ENCODE measurements at places on chromosomes 2 and 18.

GRCh38 chr18:32754508-32755263 is 18.1 kb downstream of the KLHL14 start:
- no peak for DNase-seq

DNA sequence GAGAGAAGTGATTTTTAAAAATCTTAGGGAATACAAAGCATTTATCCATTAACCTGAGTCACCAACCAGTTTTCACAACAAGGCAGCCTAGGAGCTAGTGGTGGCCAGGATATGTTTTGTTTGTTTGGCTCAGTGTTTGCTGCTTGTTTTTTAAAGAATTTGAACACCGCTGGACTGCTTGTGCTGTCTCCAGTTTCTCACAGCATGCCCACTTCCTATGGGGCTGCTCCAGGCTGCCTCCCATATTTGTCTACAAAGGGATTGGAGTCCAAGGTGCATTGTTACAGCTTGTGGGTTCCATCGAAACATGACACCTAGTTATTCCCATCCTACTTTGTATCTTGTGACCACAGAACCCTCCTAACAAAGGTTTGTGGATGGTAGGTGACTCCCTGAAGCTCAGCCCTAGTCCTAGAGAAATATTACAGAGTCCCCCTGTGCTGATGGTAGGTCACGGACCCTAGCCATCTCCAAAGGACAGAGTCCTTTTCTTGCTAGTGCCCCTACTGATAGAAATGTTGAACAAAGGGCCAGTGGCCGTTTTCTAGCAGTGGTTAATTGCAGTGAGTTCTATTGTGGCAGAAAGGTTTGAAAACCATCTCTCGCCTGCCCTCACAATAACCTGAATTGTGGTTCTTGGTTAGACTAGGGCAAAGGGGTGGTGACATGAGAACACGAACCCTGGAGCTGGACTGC is 23.2 kb downstream of the GPR39 start:
- DNase-seq, result no peak

DNA sequence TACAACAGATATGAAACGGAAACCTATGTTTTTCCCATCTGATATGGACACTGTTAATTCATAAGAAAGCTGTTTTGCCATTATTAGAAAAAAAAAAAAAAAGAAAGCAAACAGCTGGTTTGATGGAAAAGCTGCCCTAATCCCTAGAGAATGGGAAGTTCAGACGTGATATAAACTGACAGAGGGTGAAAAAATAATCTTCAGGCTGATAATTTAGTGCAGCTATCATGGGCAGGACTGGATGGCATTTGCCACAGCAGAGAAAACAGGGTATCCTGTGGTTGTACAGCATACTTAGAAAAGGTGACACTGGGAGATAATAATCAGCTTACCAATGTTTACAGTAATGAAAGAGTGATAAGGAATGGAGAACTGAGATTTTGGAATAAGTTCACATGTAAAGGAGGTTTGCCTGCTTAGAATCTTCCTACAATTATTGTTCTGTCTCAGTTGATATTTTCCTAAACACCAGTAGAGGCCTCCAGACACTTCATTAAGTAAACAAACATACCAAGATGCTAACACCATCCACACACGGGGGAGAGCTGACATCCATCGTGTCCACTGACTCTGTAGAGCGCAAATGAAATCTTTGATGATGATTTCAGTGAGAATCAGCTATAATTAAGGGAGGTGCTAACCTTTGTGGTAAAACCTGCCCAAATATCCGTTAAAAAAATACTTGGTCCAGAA is 211.6 kb upstream of the MMADHC start:
- no peak for DNase-seq

GRCh38 chr2:15377202-15377601 is 183.9 kb downstream of the NBAS start:
- DNase-seq, result no peak

GRCh38 chr2:158969162-158969714 is 798 bp downstream of the TANC1 start:
- DNase-seq, result no peak

DNA sequence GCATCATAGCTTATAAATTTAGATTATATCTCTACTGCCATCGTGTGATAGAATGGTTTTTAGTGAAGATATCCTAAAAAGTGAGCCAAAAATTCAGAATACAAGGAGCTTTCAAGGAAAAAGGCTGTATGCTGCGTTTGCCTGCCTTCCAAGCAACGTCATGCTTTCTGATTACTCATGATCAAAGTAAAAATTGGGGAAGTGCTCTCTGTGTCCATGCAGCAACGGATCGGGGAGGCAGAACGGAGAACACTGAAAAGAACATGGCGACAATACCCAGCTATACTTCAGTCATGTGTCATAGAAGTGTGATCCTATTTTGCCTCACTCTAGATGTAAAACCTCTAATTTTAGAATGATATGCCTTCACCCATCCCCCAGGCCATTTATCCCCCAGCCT is 185.7 kb downstream of the SUCLG1 start:
- DNase-seq, result no peak

DNA sequence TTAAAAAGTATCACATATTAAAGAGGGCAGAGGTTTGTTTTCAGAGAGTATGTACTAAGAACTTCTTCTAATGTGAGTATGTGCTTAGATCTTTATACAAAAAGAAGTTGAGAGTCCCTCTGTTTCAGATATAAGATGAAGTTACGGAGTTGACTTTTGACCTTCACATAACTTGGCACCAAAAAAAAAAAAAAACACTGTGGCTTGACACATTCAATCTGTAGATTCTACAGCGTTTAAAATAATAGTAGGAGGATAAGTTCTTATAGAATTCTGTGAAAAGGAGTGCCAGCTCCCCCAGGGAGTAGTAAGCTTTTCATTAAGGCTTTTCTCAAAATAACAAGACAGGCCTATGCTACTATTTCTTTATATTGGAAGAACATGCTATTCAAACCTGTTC is 105.4 kb upstream of the LRP1B start:
- DNase-seq, result no peak

DNA sequence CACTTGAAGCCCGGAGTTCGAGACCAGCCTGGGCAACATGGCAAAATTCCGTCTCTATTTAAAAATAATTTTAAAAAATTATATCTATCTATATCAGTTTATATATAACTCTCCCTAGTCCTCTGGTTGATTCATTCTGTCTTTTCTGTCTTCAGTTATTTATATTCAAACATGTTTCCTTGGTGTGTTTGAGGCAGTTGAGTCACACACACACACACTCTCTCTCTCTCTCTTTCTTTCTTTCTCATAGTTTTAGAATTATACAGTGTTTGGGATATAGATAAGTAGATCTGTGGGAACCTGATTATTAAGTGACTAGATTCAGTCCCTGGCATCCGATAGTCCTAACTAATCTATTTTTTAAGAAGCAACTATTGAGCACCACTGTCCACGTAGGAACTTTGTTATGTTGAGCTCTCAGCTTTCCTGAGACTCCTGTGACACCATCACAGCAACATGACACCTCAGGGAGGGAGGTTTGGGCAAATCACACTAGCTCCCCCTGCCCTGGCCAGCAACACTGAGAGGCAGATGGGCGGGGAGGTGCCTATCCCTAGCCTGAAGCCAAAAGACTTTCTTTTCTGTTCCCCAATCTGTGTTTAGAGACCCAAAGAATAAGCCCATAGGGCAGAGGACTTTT is 482.7 kb downstream of the DLGAP1 start:
- no peak for DNase-seq

GRCh38 chr2:160427629-160428404 is 65.8 kb downstream of the RBMS1 start:
- no peak for DNase-seq

DNA sequence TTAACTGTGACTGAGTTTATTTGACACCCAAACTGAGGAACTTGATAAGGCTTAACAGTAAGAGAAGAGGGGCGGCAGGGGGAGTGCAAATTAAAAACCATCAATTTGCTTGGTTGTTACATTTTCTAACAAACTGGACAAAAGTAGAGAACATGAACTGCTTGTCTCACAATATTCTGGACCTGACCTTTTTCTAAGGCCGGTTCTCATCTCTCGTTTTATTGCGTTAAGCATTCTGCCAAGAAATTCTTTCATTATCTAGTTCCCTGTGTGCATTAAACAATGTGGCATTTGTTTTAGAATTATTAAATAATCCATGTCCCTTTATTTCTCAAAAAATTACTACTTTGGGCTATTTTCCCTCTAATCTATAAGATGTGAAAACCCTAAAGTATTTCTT is 565.2 kb upstream of the PKDCC start:
- DNase-seq, result no peak

GRCh38 chr18:74507927-74508326 is 11.8 kb downstream of the CNDP2 start:
- DNase-seq, result no peak

DNA sequence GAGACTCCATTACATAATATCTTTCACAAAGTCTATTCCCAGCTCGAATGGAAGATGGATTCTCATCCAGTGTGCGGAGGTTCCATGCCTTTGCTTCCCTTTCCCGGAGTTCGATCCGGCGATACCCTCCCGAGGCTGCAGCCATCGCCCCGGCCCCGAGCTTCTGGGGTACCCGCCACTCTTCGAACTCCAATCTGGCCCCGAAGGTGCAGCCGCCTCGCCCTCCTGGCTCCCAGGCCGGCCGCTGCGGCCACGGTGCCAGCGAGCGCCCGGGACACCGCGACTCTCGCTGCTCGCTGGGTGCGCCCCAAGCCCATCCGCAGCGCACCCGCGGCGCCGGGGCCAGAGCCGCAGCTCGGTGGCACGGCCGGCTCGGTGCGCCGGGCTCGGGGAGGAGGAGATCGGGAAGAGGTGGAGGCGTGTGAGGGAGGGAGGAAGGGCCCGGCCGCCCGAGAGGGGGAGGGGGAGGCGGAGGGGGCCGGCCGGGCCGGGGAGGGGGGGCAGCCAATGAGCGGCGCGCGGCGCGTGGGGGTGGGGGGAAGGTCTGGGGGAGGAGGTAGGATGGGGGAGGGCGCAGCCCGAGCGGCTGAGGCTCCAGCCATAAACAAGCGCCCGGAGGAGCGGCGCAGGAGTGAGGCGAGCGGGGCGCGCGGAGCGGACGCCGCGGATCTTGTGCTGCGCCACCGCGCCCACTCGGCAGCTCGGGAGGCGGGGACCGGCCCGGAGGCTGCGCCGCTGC is at the start of gene CRIM1:
CRIM1 (plus strand) TSS at position 628 of the 739 bp plus-strand sequence. CDS start 515 bp downstream, outside the sequence.
- no peak for DNase-seq

- DNase-seq, result no peak
Observed at GRCh38 chr2:179884193-179884592, 22.8 kb upstream of the ZNF385B start.

DNA sequence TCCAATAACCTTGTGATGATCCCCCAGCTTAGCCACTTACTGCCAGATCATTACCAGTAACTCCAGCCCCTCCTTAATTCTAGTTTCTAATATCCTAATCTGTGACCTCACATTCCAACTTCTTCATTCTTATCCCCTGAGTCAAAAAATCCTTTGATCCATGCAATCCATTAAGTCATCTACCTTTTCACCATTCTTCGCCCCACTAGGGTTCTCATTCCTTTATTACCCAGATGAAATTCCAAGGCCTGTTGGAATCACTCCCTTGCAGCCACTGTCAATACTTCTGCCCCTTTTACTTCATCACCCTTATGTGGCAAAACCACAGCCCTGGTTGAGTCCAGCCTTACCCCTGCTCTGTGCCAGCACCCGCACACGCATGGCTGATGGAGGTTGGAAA is 20.3 kb upstream of the IL36G start:
- no peak for DNase-seq

DNA sequence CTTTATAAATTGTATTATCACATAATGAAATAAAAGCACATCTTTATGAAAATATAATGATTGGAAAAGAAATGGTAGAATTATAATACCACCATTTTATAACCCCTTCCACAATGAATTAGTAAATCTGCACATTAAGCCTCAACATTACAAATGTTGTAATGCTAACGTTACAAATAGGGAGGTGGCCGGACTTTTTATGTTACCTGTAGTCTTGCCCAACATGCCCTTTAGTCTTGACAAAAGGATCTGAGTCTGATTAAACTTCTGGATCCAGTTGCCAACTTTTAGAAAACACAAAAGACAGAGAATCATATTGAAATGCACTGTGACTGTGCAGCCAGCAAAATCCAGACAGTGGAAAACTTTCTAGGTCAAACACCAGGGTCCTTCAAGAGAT is 617.3 kb downstream of the KCNJ3 start:
- DNase-seq, result no peak

- no peak for DNase-seq
Observed at GRCh38 chr2:160381425-160381951, 112.1 kb downstream of the RBMS1 start.

- no peak for DNase-seq
Observed at GRCh38 chr18:55407191-55407590, 180.8 kb downstream of the TCF4 start.

DNA sequence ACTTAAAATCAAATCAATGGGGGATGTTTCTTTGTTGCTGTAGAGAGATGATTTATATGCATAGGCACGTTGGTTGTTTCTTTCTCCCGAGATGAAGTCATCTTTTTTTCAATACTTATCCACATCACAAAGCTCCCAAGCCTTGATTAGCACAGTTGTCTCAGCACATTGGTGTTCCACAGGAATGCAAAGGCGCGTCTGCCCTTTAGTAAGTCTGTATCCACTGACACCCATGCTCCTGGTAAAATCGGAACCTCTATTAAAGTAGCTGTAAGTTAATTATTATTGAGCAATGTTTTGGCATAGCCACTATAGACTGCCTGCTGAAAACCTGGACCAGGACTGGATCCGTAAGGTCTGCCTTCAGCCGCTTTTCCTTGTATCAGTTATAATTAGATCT is 77.6 kb upstream of the RBM44 start:
- no peak for DNase-seq

- no peak for DNase-seq
Observed at GRCh38 chr2:110994250-110994961, 126.3 kb upstream of the BCL2L11 start.

- no peak for DNase-seq
Observed at GRCh38 chr18:21090680-21091079, 20.9 kb downstream of the ROCK1 start.

DNA sequence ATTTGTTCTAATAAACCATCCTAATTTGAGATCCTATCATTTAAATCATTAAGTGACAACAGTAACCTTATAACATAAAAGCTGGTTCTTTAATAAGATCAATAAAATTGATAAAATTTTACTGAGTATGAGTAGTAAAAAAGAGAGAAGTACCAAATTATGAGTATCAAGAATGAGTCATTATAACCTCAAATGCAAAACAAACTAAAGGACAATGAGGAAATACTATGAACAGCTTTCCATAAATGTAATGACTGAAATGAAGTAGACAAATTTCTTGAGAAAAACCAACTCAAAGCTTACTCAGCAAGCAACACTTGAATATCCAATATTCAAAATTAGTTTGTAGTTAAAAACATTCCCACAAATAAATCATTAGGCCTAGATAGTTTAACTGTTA is 433.0 kb downstream of the ZEB2 start:
- DNase-seq, result no peak

DNA sequence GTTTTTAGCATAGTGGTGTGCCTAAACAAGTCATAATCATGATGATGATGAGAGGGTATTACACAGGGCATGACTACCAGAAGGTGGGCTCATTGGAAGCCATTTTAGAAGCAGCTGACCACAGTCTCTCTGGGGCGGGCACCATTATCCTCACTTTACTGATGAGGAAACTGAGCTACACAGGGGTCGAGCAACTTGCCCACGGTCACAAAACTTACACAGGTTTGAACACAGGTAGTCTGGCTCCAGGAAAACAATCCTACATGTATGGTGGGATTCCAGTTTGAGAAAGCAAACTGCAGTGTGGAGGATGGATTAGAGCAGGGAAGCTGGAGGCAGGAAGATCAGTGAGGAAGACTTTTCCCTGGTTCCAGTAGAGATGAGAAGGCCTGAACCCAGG is 6.2 kb downstream of the RHOB start:
- DNase-seq, result no peak

- no peak for DNase-seq
Observed at GRCh38 chr2:178485356-178485755, 5.1 kb downstream of the PLEKHA3 start.

Measured in esophagus squamous epithelium (tissue), 5 donors.